Ammon's horn (tissue), 1 donor: ENCODE measurements at places on chromosomes 16 and 17.

- DNase-seq: peak; percentile 45
These were observed 27.9 kb downstream of the CCDC57 start for GRCh38 chr17:82184761-82185160.

DNA sequence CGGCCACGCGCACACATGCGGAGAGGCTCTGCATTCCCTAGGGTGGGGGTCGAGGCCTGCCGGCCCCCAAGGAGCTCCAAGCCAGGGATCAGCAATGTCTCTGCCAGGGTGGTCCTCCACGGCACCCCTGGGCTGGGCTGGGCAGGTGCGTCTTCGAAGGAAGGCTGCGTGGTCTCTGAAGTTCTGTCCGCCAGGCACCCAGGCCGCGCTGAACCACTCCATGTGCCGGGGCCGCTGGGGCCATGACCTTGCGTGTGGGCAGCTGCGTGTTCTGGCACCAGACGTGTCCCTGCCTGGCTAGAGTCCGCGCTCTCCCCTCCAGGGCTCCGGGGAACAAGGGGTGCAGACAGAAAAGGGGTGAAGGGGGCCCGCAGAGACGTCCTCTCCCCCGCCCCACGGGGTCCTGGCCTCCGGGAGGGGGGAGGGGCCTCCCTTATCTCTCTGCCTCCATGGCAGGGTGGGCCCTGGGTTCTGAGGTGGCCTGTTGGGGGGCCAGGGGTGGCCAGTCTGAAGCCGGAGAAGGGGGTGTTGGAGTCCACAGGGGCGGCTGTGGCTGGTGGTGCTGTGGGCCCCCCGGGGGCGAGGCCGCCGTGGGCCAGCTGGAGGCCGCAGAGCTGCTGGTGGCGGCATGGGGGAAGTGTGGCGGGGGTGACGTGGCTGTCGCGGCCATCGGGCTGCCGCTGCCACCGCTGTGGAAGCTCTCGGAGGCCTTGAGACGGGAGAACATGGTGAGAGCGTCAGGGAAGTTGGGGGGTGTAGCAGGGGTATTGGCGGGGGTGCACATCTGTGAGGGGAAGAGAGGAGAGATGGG lies 5.3 kb downstream of the UBALD1 start:
- no peak for DNase-seq

DNA sequence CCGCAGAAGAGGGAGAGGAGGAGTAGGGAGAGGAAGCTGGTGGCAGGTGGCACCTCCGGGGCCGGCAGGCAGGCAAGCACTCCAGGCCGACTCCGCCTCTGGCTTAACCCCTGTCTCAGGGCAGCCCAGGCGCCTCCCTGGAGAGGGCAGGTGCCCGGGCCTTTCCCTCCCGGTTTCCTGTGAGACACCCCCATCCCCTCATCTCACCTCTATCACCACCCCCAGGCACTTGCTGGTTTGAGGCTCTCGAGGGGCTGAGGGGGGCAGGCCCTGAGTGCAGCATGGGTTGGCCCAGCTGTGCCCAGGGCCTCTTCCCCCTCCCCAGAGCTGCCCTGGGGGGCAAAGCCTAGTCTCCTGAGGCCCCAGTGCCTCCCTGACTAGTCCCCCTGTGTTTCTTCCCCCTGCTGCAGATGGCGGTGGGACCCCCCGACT lies 6.0 kb downstream of the DOC2A start:
- no peak for DNase-seq

DNA sequence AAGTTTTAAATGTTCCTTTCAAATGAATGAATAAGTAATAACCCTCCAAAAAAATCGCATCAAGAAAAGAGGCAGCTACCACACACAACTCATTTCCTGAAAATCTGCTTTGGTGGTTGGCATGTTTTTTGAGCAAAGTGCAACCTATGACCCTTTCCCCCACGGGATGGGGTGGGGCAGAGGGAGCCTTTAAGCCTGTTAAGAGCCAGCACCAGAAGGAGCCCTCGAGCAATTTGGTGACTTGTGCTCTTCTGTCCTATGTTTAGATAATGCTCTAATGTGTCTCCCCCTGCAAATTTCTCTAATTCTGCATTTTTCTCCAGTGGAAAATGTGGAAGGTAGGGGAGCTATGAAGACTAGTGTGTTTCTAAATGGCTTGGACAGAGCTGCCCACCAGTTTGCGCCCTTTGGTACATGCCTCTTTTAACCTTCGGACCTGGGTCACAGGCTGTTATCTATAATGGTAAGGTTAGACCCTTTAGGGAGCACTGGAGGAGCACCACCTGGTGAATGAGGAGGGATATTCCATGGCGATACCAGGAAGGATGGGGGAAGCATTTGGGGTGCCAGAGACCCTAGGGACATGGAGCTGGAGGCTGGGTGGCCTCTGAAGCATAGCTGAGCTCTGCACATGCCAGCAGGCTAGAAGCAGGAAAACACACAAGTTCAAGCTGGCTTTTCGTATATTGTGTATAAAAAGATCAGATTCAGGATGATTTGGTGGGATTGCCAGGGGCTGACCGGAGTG lies 1.6 kb downstream of the PYCARD start:
- DNase-seq: no peak

DNA sequence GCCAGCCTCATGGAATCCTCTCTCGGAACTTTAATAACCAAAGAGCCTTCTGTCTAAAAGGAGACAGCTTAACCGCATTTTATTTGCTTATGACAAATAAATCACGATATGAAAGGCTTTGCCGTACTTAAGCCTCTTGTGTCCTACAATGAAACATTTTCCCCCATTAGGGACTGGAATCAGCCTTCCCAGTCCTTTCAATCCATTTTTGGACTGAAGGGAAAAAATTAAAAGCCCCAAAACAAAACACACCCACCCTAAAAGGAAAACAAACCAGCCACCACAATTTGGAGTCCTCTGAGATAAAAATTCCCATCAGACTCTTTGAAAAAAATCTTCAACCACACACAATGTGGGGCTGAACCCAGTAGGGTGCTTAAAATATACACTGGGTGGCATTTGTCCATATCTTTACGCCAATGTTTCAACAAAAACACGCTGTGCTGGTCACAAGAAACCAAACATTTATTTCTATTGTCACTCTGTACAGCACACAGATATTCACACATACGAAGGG lies 3.0 kb downstream of the HOXB4 start:
- DNase-seq: no peak

DNA sequence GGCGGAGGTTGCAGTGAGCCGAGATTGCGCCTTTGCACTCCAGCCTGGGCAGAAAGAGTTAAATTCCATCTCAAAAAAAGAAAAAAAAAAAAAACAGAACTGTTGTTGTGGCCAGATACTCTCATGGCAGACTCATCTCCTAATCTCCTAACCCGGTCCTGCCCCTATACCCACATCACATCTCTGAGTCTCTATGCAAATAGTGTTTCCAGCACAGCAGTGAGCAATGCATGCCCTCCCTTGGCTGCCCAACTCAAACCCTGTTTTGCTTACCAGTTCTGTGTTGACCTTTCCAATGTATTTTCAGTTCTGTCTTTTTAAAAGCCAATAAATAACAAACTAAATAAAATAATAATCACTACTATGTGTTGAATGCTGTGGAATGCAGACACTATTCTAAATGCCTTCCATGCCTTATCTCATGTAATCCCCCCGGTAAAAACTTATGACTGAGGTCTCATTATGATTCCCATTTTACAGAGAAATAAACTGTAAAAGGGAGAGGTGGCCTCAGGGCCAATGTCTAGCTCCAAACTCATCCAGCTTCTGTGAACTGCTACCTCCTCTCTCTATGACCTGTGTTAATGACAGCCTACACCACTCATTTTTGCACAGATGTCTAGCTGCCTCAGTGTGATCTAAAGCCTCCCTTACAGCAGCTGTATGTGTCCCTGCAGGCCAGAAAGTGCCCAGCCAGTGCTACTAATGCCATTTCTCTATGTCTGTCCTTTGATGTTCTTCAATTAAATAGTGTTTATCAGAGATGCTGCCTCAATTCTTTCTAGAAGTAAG lies 289.8 kb downstream of the HS3ST3B1 start:
- DNase-seq: no peak

- DNase-seq: peak; percentile 66
These were observed 52.6 kb downstream of the PLCG2 start for GRCh38 chr16:81831722-81832126.

- no peak for DNase-seq
These were observed 17.1 kb upstream of the HEATR6 start for GRCh38 chr17:60095830-60096229.

GRCh38 chr16:4090351-4090851 lies 25.8 kb downstream of the ADCY9 start:
- DNase-seq: no peak

DNA sequence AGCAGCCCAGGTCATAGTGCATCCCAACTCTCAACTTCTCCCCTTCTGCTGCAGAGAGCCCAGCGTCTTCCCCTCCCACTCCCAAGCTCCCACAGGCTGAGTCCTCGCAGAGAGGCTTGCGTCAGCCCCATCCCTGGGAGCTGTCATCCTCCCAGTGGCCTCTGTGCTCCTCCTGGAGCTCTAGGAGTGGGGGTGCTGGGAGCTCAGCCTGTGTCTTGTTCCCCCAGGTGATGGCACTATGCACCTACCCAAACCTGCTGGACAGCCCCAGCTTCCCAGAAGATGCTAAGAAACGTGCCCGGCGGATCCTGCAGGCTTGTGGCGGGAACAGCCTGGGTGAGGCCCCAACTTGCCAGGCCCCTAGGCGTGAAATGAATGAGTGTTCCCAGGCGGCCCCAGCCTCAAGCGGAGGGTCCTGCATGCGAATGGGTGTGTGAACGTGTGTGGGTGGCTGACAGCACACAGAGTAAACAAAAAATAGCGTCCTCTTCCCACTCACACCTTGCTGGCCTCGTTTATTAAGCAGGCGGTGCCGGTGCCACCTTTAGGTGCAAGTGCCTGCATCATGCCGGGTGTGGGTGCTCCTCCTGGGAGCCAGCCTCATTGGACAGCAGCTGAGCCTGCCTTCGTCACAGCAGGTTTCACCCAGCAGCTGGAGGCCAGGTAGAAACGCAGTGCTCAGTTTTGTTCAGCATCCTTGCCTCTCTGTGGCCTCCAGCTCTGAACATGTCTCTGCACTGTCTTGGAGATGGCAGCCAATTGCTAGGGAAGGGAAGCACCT lies 16.5 kb downstream of the GPT2 start:
- no peak for DNase-seq

- DNase-seq: no peak
These were observed 9.8 kb upstream of the NR1D1 start for GRCh38 chr17:40110026-40110845.

DNA sequence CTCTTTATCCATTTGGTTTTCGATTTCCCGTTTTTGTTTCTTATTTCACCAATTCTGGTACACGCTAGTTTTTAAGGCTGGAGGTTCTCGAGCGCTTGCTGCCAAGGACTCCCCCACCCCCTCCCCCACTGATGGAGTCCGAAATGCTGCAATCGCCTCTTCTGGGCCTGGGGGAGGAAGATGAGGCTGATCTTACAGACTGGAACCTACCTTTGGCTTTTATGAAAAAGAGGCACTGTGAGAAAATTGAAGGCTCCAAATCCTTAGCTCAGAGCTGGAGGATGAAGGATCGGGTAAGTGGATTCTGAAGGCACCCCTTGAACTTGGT lies 825 bp downstream of the RPTOR start:
- no peak for DNase-seq

DNA sequence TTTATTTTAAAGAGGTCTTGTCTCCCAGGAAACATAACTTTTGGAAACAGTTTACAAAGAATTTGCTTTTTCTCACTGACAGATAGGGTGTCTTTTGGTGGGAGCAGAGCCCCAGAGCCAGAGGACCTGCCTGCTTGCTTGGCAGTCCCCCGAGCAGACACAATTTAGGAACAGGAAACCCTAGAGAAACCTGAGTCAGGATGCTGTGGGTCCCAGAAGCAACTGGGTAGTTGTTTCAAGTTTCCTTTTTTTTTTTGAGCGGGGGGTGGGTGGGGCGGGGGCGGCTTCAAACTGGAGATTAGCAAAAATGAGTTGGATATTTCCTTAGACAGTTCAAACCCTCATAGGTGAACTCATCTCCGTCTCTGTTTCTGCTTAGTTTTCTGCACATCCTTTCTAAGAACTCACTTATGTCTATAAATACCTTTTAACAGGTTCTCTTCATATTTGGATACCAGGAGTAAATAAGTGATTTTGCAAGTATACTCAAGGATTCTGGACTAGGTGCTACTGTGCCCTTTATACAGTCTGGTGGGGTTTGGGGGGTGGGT lies 135.1 kb downstream of the PRKCA start:
- no peak for DNase-seq

- DNase-seq: peak; percentile 65
These were observed 14.0 kb upstream of the CCL2 start for GRCh38 chr17:34241062-34241461.

GRCh38 chr17:21517538-21518293 lies 141.6 kb downstream of the KCNJ12 start:
- DNase-seq: no peak

GRCh38 chr17:17111401-17112393 lies 69.4 kb downstream of the MPRIP start:
- DNase-seq: no peak

DNA sequence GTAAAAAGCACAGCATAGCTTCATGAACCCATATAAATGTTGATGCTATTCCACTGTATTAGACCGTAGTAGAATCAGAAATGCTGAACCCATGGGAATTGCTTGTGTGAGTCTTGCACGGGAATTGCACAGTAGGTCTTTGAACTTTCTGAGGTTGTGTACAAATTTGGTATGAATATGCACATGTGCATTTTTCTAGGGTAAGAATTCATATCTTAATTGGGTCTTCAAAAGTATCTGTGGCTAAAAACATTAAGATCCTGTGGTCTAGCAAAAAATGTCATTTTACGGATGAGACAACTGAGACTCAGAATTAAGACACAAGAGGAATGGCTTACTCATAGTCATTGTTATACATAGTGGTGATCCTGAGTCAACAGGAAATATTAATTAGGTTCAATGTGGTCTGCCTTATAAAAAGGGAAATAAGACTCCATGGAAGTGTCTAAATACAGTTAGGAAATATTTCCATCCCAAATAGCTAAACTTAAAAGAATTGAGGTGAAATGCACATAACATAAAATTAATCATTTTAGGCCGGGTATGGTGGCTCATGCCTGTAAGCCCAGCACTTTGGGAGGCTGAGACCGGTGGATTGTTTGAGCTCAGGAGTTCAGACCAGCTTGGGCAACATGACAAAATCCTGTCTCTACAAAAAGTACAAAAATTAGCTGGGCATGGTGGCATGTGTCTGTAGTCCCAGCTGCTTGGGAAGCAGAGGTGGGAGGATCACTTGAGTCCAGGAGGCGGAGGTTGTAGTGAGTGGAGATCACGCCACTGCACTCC lies 22.8 kb downstream of the TAOK1 start:
- no peak for DNase-seq

- DNase-seq: peak; percentile 86
These were observed 26.6 kb upstream of the KCNG4 start for GRCh38 chr16:84266451-84266850.
